ENCODE measurements at places on chromosomes 11 and 22.

DNA sequence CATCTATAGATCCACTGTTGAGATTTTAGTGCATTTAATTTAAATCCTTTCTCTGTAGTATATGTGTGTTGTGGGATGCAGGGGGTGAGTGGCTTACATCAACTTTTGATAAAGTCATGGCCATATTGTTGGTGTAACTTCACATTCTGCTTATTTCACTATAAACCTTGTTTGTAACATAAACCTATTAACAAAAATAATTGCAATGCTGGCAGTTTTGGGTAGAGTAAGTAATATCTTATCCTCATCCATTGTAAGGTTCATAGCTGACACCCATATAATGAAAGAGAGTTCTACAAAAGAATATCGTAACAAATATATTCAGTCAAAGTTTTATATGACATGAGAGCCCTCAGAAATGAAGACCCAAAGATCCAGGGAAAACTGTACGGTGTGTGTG is 601.7 kb upstream of the ANO3 start:
- no peak for DNase-seq

- DNase-seq = peak; percentile 13
Measured at GRCh38 chr11:122375687-122376399, 259.8 kb upstream of the BLID start.

DNA sequence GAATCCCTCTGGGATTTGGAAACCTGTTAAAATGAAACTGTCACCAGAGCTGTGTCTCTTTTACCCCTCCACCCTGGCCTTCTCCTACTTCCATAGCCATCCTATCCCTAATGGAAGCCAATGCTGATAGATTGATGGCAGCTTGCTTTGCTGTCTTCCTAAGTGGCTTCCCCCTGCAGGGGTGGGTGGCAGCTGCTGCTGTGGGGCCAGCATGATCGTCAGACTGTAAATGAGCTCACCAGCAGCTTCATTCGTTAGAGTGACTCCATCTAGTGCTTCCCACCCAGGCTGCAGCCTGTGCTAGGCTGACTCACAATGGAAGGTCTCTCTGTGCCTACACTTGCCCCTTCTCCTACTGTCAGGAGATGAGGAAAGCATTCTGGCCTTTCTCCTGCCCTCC is 311.0 kb downstream of the BUD13 start:
- DNase-seq = no peak

DNA sequence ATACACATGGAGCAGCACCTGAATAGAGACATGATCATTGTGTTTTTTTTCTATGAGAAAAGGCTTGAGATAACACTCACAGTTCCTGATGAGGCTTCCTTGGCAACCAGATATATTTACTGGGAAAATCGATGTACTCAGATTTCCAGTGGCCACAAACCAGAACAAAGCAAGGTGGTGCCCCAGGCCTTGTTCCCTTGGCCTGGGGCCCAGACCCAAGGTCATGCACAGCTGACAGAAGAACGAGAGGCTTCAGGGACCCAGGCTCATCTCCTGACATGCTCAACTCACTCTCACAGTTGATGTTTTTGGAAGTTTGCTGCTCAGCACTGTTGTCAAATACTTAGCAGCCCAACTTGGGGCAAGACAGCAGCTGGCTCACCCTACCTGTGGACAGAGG is 281.8 kb downstream of the NTM start:
- DNase-seq = no peak

GRCh38 chr11:5234381-5234834 is at the start of gene HBD:
TSS of gene HBD (minus strand) at chr11:5234483. CDS start at chr11:5234433, 50 bp downstream.
- DNase-seq = peak; percentile 26

GRCh38 chr11:12210200-12210599 is 99.8 kb downstream of the MICAL2 start:
- DNase-seq = no peak

GRCh38 chr11:35997902-35998520 is 54.1 kb downstream of the LDLRAD3 start:
- no peak for DNase-seq

DNA sequence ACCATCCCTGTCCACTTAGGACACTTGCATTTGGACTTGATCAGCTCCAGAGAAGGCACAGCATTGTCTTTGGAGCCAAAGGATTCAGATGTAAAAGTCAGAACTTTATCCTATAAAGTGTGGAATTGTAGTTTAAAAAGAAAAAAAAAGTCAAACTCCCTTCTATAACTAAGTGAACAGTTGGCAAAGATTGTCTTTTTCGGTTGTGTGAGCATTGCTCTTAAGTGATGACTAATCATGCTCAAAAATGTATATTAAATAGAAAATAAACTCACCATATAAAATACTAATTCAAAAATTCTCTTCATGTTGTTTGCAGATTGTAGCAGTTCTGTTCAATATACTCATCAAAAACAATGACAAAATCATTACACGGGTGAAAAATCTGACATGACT is 93.8 kb downstream of the ETS1 start:
- no peak for DNase-seq

DNA sequence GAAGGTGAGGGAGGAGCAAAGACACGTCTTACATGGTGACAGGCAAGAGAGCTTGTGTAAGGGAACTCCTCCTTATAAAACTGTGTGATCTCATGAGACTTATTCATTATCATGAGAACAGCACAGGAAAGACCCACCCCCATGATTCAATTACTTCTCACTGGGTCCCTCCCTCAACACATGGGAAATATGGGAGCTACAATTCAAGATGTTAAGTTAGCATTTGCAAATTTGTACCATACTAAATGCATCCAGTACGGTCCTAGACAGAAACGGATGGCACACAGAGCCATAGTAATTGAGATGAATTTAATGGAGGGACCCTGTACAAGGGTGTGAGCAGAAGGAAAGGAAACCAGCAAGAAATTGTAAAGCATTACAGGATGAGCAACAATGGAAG is 765.8 kb upstream of the API5 start:
- DNase-seq = no peak

DNA sequence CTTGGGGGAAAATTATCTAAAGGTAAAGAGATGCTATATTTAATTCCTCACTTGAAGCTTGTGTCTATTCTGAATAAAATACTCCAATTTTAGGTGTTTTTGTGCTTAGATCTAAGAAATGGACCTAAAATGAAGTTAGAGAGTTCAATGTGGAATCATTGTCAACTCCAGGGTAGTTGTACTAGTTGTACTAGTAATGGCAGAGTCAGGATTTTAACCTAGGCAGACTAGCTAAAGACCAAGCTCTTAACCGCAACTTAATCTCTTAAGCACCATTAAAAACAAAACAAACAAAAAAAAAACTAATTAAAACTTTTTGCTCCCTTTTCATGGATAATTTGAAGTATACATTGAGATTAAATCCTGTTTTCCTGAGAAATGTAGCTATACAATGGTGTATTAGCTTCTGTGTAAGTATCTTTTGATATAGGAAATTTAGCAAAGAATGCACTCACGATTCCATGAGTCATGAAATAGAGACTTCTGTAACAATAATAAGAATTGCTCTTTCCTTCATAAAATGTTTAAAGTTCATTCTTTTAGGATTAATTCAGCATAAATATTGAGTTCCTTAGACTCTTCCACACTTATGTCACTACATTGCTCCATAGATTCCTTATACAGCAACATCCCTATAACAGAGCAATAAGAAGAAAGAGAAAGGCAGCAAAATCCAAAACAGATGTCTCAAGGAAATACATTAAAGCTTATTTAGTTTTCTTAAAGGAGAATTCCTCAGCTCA is 26.5 kb upstream of the SOX6 start:
- DNase-seq = no peak

DNA sequence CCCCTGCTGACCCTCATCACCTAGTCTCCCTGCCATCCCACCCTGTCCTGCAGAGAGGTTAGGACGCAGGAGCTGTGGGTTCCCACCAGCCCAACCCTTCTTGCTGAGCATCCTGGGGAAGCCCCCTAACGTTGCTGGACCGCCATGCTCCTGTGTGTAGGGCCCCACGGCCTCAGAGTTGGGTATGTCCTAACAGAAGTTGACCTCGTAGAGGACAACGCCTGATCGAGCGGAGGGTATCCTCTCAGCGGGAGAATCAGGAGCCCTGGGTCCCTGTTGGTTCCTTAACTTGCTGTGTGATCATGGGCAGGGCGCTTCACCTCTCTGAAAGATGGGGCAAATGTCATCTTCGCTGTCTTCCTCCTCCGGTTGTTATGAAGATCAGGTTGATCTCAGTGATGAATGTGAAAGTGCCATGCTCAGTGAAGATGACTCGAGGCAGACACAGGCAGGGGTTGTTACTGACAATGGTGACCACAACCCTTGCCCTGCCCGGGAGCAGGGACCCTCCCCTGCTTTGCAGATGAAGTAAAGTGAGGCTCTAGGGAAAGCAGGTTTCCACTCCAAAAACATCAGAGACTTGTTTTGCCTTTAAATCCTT is 19.3 kb upstream of the CD5 start:
- DNase-seq = no peak

- no peak for DNase-seq
Measured at GRCh38 chr11:67300256-67300755, 3.0 kb upstream of the SSH3 start.

DNA sequence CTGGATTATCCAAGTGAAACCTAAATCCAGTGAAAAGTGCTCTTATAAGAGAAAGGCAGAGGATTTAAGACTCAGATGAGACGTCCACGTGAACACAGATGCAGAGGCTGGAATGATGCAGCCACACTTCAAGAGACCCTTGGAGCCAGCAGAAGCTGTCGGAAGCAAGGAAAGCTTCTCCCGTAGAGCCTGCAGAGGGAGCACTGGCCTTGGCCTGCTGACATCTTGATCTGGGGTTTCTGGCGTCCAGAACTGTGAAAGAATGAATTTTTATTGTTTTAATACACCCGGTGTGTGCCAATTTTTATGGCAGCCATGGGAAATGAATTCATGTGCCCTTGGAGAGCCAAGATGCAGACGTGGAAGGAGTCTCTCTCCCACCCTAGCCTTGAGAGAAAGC is 407.0 kb upstream of the B3GAT1 start:
- DNase-seq = no peak

- DNase-seq = no peak
Measured at GRCh38 chr11:16902182-16902581, 112.0 kb downstream of the PLEKHA7 start.

GRCh38 chr11:78168539-78169477 is 19.6 kb downstream of the KCTD21 start:
- peak; percentile 94 for DNase-seq

DNA sequence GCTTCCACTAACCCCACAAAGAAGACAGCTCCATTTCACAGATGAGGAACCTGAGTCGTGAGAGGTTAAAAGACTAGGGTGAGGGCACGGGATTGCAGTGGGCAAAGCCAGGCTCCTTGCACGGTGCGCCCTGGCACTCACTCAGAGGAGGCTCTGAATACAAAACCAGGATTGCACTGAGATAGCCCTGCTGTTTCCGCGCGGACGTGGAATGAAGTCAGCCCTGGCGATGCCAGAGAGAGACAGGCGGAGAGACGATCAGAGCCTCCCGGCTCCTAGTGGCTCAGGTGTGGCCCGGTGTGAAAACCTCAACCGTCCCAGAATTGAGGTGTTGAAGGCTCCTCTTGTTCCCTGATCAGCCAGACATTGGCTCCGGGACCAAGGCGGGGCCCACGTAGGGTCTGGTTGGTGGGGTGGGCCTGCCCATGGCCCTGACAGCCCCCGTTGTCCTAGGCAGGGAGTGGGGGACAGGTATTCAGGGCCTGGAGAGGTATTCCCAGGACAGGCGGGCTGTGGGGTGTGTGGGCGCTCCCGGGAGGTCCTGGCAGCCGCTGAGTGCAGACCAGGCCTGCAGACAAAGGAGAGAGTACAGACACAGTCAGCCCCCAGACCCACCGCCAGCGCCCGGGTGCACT is 43.1 kb upstream of the LINC01488 start:
- DNase-seq = no peak
